Central memory CD4-positive, alpha-beta T cell (primary cell): ENCODE measurements at places on chromosomes 6 and 20.

GRCh38 chr20:10863337-10864060 is 189.7 kb upstream of the JAG1 start:
- no peak for DNase-seq

DNA sequence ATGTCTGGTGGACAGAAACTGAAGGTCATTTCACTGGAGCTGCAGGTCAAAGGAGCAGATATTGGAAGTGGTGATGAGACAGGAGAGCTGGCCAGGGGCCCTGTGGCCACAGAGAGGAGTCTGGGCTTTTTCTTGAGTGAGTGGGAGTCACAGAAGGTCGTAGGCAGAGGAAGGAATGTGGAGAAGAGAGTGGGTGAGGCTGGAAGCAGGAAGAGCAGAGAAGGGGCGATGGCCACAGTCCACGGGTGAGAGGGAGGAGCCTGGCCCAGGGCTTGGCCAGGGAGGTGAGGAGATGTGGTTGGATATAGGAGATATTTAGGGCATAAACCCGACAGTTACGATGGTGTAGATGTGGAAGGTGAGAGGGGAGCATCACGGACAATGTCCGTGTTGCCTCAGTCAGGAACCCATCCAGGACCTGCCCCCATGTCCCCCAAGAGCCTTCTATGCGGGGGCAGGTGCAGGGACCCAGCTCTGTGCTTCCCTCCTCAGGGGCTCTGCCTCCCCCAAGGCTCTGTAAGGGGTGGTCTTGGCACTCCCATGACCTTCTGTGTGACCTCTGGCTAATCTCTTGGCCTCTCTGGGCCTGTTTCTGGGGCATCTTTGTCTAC is 150.5 kb upstream of the PTPN1 start:
- DNase-seq: no peak

- no peak for DNase-seq
Measured at GRCh38 chr6:14614631-14615030, 497.1 kb downstream of the CD83 start.

GRCh38 chr20:43507150-43508080 is at the start of gene L3MBTL1:
TSS of gene L3MBTL1 (plus strand) at chr20:43507697. CDS start at chr20:43513504, 5,807 bp downstream.
- DNase-seq: no peak

- DNase-seq: no peak
Measured at GRCh38 chr6:33549896-33550295, 30.2 kb downstream of the BAK1 start.

DNA sequence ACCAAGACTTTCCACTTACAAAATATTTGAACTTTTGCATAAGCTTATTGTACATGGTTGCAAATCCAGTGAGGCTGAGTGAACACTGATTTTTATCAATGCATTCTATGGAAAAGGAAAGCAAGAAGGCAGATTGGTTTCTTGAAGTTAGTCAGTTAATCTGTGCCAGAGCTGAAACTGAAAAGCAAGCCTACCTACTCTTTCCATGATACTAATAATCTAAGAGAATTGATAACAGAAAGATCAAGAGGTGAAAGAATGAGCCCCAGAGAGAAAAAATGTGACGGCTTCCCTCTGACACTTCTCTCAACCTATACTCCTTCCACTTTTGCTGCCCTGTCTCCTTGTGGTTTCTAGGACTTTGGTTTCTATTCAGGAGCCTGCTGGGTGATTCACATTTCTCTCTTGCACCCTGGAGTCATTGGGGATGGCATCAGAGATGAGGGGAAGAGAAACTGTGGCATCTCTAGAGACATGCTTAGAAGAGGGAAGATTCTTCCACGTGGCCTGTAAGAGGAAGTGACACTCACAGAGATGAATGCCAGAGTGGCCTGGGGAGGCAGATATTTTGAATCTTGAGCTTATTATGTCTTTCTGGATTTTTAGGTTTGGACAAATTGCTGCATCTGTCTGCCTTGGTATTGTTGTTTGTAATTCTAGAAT is 158.6 kb upstream of the RIMS1 start:
- DNase-seq: no peak

DNA sequence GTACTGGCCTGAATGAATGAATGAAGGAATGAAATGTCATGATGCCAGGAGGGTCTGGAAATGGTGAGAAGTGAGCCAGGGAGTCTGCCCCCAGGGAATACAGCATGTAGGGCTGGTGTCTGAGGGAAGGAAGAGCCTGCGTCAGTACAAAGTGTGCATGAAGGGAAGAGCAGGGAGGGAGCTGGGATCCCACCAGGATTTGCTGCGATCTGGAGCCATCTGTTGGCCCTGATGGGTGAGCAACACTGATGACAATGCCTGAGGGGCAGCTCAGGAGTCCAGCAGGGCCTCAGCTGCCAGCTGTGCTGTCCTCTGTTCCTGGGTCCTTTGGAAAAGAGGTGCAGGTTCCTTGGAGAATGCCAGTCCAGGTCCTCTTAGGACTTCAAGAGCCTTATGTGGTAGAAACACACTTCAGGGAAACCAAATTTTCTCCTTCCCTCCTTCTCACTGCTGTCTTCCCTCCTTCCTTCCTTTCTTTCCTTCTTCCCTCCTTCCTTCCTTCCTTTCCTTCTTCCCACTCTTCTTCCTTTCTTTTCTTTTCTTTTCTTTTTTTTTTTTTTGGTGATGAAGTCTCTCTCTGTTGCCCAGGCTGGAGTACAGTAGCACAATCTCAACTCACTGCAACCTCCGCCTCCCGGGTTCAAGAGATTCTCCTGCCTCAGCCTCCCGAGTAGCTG is 11.5 kb downstream of the BPI start:
- no peak for DNase-seq

DNA sequence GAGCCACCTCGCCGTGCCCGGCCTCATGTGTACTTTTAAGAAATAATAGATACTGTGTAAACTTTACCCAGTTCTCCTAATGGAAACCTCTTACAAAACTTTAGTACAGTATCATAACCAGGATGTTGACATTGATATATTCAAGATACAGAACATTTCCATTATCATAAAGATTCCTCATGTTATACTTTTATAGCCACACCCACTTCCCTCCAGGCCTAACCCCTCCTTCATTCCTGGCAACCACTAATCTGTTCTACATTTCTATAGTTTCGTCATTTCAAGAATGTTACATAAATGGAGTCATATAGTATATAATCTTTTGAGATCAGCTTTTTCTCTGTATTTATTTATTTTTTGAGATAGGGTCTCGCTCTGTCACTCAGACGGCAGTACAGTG is 52.6 kb upstream of the SALL4 start:
- DNase-seq: no peak

GRCh38 chr6:156416391-156416790 is 360.8 kb upstream of the ARID1B start:
- no peak for DNase-seq

DNA sequence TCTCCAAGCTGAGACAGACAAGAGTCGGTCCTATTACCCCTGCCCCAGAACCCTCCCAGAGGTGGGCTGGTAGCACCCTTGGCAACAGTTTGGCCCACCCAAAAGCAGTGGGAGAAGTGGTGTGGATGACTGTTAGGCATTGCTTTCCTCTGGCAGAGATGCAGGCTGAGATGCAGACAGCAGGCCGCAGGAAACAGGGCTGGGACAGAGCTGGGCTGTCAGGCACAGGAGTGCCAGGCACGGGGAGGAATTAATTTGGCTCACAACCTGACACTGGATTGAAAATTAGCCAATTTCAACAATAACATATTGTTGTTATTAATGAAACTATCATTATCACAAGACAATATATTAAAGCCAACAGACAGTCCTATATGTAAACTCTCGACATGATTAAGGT is 15.7 kb upstream of the SIRT5 start:
- no peak for DNase-seq

DNA sequence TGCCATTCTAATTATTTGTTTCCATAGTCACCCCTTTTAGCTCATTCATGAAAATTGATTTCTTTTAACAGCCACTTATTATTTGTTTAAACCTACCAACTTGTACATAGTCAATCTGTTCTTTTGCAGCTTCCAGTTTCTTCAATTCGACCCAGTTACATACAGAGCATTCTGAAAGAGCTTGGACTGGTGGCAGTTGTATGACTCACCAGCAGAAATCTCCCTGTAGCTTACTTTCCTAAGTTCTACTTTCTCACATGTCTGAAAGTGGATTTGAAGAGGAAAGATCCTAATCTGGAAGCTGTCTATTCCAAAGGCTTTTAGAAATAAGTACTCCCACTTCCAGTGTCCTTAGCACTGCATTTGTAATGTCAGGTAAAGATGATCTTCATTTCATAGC is 447.9 kb downstream of the HTR1B start:
- no peak for DNase-seq

DNA sequence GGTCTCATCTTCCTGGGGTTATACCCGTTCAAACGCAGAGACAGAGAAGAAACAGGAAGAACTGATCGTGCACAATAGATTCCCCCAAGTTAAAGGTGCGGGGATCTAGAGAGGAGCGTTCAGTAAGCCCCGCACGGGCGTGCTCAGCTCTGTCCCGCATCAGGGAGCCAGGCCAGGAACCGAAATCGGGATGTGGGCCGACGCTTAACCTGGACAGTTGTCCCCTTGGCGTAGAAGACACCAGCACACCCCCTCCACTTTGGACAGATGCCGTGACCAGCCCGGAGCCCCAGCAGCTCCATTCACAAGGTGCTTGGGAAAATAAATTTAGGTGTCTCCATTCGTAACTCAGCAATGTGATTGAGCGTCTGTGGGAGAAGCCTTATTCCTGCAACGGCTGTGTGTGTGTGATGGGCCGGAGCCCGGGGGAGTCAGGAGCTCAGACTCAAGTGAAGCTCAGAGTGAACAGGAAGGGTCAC is 24.0 kb upstream of the GATA5 start:
- DNase-seq: no peak

DNA sequence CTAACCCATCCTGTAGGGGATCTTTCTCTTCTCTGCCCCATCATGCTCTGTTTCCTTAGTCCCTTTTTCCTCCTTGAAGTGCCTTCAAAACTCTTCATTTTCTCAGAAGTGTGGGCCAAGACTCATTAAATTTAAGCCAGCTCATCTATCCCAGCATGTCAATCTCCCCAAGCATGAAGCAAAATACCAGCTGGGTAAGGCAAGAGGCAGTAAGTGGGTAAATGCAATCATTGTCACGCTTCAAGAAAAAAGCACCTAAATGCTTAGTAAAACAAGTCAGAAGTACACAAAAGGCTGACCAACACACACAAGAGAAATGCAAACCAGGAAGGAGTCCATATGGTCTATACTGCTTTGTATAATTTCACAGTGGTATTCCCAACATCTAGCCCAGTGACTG is 61.5 kb downstream of the COL12A1 start:
- DNase-seq: no peak

DNA sequence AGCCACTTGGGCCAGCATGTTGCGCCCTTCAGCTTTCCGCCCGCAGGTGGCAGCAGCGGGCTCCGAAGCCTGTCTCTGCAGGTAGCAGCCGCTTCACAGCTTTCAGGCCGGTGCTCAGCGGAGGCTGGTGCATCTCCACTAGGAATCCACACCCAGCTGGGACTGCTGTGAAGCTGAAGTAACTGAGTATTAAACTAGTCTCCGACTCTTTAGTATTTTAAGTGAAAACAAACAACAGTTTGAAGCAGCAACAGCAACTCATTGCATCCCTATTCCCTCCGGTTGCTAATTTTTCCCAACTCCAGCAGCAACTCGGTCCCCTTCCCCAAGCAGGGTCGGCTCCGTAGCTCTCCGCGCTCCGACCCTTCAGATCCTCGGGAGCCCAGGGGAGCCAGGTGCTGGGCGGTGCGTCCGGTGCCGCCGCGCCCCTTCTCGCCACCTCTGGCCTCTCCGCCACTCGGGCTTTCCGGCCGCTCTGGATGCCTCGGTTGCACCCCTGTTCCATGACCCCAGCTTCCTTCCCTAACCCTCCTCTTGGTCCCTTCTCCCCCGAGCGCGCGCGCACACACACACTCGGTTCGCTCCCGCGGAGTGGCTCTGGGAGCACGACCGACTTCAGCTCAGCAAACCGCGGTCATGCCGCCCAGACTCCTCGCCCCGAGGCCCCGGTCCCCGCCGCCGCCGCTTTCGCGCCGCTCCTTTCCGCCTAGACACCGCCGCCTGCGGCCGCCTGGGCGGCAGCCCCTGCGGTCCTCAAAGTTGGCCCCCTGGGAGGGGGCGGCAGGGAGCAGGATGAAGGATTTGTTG is 765 bp upstream of the NKAIN2 start:
- peak; percentile 14 for DNase-seq

GRCh38 chr20:38270869-38271605 is 10.5 kb upstream of the KIAA1755 start:
- DNase-seq: no peak

DNA sequence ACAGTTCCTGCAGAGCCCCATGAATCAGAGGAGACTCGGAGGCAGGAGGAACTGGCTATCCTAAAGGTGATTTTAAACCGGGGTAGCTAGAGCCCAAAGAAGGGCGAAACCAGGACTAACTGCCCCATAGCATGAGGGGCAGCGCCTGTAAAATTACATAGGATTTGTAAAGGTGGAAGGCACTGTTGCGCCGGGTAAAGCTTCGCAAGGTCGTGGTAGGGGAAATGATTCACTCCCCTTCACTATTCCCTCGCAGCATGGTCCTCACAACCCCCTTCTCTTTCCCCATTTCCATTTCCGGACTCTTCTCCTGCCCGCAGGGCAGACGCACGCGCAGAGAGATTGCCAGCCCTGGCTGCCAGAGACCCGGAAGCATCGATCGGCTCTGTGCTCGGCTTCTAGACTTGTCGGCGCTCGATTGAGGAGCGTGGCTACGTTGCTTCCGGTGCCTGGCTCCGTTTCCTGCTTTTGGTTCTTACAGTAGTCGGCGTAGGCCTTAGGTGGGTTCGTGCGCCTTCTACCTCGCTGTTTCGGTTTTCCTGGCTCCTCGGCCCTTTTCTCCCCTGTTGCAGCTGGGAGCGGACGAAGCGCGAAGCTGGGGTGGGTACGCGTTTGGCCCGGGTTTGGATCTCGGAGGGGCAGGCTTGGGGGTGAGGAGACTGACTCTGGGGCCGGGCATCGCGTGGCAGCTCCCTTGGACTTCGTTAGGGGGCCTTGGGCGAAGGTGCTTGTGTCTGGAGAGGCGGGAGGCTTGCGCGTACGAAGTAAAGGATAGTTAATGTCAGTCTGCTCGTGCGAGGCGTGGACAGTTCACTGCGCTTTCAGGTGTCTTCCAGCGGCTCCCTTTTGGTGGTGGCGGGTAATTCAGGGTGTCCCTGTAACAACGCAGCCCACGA is at the start of gene SNRPB2:
TSS of gene SNRPB2 (plus strand) at position 462 of the 896 bp plus-strand sequence. CDS start 1,677 bp downstream, outside the sequence.
- peak; percentile 90 for DNase-seq

GRCh38 chr20:35527122-35527769 is 2.2 kb downstream of the C20orf173 start:
- no peak for DNase-seq
